ENCODE measurements at places on chromosomes 12 and 14.

DNA sequence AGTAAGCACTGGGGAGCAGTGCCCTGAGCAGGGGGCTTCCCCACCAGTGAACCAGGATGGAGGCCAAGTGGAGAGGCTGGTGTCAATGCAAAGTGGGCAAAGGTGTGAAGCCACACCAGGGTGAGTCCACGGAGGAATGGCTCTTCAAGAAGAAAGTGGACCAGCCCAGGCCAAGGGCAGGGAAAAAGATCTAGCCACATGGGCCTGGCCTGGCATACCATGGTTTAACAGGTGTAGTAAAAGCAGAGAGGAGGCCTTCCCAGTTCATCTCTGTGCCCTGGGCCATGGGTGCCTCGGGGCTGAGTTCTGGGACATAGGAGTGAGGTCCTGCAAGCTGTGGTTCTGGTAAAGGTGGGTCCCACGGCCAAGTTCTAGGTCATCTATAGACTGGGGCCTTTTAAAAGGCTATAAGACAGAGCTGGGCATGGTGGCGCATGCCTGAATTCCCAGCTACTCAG lies 153.4 kb downstream of the DPF3 start:
- DNase-seq, result no peak

GRCh38 chr14:50082784-50083466 lies 33.4 kb downstream of the VCPKMT start:
- DNase-seq, result peak; percentile 57

- peak; percentile 15 for DNase-seq
Observed at GRCh38 chr14:33972583-33973081, 21.8 kb upstream of the EGLN3 start.

DNA sequence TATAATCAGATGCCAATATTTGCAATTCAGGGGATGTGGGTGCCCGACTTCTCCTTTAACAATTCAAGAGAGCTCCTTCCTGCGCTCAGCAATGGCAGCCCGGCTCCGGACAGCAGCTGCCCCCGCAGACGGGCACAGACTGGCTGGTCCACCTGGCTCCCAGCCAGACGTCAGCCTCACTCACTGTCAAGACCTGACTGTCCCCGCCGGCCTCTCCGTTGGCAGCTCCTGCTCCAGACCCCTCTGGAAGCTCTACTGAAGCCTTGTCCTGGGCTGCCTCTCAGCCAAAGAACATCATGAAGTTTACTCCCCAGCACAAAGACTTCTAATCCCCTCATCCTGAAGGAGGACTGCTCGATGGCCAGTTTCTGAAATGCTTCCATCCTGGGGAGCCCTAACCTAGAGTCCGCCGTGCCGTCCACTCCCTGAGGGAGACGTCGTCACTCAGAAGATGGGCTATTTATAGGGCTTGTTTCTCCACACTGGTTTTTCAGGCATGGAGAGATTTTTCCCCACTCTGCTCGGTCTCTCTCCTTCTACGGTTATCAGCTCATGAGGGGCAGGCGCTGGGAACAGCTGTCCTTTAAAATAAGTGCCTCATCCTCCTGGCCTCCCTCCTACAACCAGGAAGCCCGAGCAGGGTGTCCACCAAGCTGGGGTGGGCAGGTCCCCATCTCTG lies 126.2 kb downstream of the RFLNA start:
- no peak for DNase-seq
